ENCODE measurements at places on chromosomes 6 and 20. TPM values are rescaled to one million over a fixed set of nuclear protein-coding genes. Genes with fewer than 3 reads are reported as not detected.

DNA sequence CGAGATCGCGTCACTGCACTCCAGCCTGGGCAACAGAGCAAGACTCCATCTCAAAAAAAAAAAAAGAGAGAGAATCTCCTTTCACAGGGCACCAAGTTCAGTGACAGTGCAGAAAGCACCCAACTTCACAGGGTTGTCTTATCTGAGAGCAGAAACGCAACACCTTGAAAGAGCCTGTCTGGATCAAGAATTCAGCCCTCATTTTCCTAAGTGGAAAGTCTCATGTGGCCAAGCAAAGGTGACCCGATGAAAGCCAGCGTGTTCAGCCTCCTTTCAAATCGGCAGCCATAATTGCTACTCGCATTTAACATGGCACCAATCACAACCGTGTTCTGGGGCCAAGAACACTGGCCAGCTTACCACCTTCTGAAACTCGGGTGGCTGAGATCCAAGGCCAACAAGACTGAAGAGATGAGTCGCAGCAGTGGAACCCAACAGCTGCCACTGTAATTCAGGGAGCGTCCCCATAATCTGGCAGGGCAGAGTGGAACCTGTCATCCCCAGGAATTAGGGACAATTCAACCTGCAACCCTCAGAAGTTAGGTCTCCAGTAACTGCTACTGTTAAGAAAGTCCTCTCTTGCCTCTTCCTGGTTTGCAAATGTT is 536.7 kb upstream of the JARID2 start:
- DNase-seq, result no peak
- no peak overlapping the region for H3K4me3 ChIP-seq
- no peaks in the 10 kb centered on the region for H3K36me3 ChIP-seq
- no peak overlapping the region for H3K27ac ChIP-seq

GRCh38 chr6:131068165-131068564 is 5.1 kb upstream of the EPB41L2 start:
- H3K4me1 ChIP-seq, result no peaks in the 10 kb centered on the region
- no peaks in the 10 kb centered on the region for H3K36me3 ChIP-seq
- peaks cover 33% of the 10 kb centered on the region for H3K27me3 ChIP-seq
- H3K4me3 ChIP-seq, result no peak overlapping the region
- DNase-seq, result no peak

GRCh38 chr6:106995640-106996039 is 21.1 kb upstream of the CD24 start:
- H3K27ac ChIP-seq, result no peak overlapping the region
- no peak overlapping the region for H3K4me3 ChIP-seq
- no peaks in the 10 kb centered on the region for H3K27me3 ChIP-seq
- no peaks in the 10 kb centered on the region for H3K36me3 ChIP-seq

DNA sequence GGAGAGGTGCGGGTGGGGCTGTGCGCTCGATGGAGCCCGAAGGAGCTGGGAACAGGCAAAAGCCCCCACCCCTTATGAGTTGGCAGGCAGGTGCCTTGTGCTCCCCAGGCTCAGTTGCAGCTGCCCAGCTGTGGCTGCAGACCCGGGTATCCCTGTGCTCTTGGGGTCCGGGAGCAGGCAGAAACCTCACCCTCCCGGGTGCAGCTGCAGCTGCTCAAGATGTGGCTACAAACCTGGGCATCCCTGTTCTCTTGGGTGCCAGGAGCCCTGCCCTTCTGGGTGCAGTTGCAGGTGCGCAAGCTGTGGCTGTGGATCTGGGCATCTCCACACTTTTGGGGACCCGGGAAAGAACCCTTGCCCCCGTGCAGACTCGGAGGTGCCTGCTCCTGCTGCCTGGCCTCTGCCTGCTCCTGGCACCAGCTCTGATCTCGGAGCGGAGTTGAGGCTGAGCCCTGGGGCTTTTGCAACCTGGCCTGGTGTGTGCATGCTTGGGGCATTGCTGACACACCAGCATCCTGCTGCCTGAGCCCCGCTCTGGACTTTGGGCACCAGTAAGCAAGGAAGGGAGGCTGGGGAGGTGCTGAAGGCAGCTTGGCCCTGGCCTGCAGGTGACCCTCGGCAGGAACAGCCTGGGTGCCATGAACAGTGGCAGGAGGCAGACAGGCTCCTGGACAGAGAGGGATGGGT is 21.6 kb downstream of the OR2J3 start:
- no peaks in the 10 kb centered on the region for H3K4me1 ChIP-seq
- no peaks in the 10 kb centered on the region for H3K27me3 ChIP-seq
- no peak overlapping the region for H3K4me3 ChIP-seq
- H3K36me3 ChIP-seq, result no peaks in the 10 kb centered on the region
- DNase-seq, result no peak

DNA sequence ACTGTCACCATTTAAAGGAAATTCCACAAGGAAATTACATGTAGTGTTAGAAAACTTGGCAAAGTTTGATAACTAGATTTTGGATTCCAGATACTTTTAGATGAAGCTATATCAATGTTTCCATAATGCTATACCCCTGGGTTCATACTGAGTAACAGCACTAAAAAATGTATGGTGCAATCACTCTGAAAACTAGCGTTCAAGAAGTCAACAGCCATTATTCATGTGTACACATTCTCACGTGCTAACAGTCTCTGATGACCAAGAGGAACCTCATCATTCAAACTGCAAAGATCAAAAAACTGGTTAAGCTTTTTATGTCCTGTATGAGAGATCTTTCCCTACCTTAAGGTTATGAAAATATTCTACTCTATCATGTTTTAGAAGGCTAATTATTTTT is 197.6 kb downstream of the GMDS start:
- H3K27ac ChIP-seq, result no peak overlapping the region
- H3K36me3 ChIP-seq, result no peaks in the 10 kb centered on the region
- no peaks in the 10 kb centered on the region for H3K4me1 ChIP-seq
- no peaks in the 10 kb centered on the region for H3K27me3 ChIP-seq
- H3K4me3 ChIP-seq, result no peak overlapping the region
- no peak for DNase-seq

DNA sequence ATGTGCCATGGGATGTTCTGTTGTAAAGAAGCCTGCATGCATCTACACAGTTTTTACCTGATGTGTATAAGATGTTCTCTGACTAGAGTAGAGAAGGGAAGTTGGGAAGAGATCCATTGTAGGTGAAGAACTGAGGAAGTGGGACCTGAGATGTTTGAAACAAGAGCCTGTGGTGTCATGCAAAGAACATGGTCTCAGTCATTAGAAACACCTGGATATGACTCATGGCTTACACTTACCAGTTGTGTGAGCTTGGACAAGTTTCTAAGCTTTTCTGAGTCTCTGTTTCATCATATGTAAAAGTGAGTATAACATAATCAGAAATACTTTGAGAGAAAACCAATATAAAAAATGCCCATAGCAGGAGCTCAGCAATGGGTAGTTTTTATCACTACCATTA is 51.9 kb upstream of the SEC63 start:
- no peak overlapping the region for H3K4me3 ChIP-seq
- no peaks in the 10 kb centered on the region for H3K36me3 ChIP-seq
- DNase-seq, result no peak
- H3K27me3 ChIP-seq, result no peaks in the 10 kb centered on the region

Gene GLP1R
- not detected for polyA plus RNA-seq

Gene PARD6B
- polyA plus RNA-seq, result 0.49 TPM
